ENCODE measurements at places on chromosomes 16 and 17.

DNA sequence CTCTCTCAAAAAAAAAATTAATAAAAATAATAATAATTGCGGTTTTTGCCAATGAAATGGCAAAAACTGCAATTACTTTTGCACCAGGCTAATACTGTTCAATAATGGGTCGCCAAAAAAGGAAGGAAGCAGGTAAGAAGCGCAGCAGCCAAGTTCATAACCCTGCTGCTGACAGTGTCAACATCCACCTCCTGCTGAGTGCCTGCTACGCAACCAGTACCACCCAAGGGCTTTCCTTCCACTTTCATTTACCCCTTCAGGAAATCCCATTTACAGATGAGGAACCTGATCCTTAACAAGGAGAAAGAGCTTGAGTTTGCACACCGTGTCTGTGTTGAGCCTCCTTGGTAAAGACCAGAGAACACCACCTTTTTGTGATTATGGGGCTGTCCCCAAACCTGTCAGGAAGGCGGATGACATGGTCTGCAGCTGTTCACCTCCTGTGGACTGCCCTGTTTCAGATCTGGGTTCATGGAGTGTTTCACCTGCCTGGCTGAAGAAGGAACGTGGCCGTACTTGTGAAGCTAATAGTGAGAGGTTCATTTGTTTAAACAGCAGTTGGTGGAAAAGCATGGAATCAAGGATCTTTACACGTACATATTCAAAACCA is 378.0 kb downstream of the SLC39A11 start:
- no peak overlapping the region for H3K4me3 ChIP-seq
- no peak for DNase-seq
- H3K27ac ChIP-seq, result no peak overlapping the region
- H3K36me3 ChIP-seq, result no peaks in the 10 kb centered on the region
- H3K27me3 ChIP-seq, result no peaks in the 10 kb centered on the region
- H3K4me1 ChIP-seq, result peaks cover 4% of the 10 kb centered on the region

- H3K4me1 ChIP-seq, result peaks cover 31% of the 10 kb centered on the region
- no peak overlapping the region for H3K4me3 ChIP-seq
- no peaks in the 10 kb centered on the region for H3K27me3 ChIP-seq
These were observed 1.1 kb downstream of the CSF3 start for GRCh38 chr17:40015998-40016985.

DNA sequence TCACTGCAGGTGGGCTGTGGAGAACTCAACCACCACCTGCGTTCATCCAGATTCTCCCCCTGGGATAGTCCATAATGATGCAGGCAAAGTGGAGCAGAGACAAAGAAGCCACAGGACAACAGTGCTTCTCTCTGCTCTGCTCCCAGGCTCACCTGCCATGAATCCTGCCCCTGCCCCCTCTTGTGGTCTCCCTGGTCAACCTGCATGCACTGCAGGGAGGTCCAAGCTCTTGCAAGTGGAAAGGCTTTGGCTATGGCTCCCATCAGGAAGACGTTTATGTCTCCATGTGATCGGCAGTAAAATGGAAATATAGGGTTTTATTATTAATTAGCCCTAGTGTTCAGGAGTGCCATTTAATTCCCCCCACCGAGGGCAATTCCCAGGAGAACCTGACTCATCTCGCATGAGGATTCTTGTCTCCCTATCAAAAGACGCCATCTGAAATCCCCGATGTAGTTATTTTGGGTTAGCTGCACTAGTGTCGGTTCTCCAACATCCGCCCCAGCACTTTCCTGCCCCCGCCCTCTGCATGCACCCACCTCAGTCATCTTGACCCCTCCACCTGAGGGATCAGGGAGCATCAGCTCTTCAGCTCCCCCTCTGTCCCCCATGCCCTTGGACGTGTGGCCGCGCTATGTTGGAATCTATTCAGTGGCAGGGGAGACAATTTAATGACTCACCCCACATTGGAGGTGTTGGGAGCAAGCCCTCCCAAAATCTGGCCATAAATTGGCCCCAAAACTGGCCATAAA is 91.8 kb downstream of the KCNJ12 start:
- peaks cover 31% of the 10 kb centered on the region for H3K27me3 ChIP-seq
- no peak overlapping the region for H3K27ac ChIP-seq
- H3K4me1 ChIP-seq, result peaks cover 11% of the 10 kb centered on the region

DNA sequence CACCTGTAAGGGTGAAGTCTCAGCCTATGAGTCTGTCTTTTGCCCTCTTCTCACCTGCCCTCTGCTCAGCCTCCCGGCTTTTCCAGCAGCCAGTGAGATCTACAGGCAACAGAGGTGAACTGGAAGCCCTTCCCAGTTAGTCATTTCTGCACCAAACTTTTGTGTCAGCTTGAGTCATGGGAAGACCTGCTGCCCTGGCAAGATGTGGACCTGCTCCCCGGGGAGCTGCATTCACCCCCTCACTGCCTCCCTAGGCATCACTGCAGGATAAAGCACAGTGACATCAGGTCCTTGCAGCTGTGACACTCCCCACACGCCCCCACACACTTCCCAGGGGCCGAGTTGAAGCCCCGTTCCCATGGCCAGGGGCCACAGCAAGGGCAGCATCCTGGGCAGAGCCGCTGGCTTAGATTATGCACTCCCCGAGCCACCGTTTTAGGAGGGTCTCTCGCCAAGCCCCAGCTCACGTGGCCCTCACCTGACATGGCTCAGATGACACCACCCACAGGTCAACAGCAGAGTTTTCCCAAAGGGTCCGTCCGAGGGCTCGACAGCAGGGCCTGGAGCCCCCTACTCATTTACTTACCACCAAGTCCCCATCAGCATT is 6.5 kb upstream of the ABR start:
- H3K4me1 ChIP-seq, result peaks cover 26% of the 10 kb centered on the region
- peaks cover 24% of the 10 kb centered on the region for H3K27me3 ChIP-seq
- H3K36me3 ChIP-seq, result no peaks in the 10 kb centered on the region
- no peak overlapping the region for H3K4me3 ChIP-seq
